Iris pigment epithelial cell (primary cell): ENCODE measurements at places on chromosomes 4 and X.

DNA sequence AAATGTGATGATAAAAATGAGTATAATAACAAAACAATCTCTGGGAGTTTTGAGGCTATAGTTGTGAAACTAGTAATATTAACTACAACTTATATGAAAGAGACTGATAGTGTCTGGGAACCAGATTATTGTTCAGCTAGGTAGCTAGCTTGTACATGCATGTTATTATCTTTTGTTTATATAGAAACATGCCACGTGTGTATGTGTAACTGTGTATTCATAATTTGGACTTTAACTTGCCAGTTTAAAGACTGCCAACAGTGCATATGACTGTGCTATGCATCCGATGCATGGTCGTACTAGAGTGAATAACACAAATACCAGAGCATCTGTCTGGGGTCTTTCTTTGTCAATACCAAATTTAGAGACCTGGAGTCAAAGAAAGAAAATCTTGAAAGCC is 92.2 kb downstream of the ADGRL3 start:
- DNase-seq: no peak

- no peak for DNase-seq
Observed at GRCh38 chr4:66016240-66016639, 346.0 kb upstream of the EPHA5 start.

GRCh38 chr4:63459329-63459728 is 949.9 kb downstream of the TECRL start:
- DNase-seq: no peak

- no peak for DNase-seq
Observed at GRCh38 chr4:130147641-130148040, 1051.7 kb downstream of the C4orf33 start.

GRCh38 chr4:85780664-85781063 is 305.7 kb downstream of the ARHGAP24 start:
- peak; percentile 66 for DNase-seq

GRCh38 chrX:7480721-7481120 is 332.8 kb upstream of the PUDP start:
- DNase-seq: no peak

DNA sequence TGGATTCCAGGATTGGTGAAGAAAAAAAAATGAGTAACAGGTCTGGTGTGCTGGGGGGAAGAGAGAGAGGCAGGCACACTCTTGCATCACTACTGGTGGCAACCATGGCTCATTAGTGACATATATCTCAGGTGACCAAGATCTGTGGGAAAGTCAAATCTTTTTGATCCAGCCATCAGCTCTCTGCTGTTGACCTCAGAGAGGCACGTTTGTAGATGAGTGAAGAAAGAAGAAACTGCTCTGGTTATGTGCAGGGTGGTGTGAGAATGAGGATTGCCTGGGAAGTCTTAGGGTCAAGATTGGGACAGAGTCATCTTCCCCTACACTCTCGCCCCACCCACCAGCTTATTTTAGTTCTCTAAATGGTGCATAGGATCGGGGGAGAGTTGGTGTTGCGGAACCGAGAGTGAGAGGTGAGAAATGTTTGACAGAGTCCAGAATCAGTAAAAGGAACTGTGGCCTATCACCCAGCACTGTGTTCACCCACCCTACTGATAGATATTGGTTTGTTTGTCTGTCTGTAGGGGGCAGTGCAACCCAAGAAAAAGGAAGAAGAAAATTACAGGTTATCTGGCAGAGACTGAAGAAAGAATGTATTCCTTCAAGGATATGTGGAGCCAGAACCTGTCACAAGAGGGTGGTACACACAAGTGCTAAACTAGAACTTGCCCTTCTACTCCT is 21.9 kb downstream of the ARMCX6 start:
- peak; percentile 68 for DNase-seq

GRCh38 chrX:75522565-75523431 is at the start of gene ZDHHC15:
Gene ZDHHC15, minus strand, starts transcription at chrX:75523037. Its CDS starts 13 bp downstream, at chrX:75523024.
- DNase-seq: no peak

- no peak for DNase-seq
Observed at GRCh38 chrX:17542123-17542522, 167.1 kb downstream of the NHS start.

- no peak for DNase-seq
Observed at GRCh38 chr4:128675083-128675482, 134.4 kb upstream of the JADE1 start.

GRCh38 chrX:154077101-154077500 is 20.4 kb downstream of the MECP2 start:
- DNase-seq: no peak

DNA sequence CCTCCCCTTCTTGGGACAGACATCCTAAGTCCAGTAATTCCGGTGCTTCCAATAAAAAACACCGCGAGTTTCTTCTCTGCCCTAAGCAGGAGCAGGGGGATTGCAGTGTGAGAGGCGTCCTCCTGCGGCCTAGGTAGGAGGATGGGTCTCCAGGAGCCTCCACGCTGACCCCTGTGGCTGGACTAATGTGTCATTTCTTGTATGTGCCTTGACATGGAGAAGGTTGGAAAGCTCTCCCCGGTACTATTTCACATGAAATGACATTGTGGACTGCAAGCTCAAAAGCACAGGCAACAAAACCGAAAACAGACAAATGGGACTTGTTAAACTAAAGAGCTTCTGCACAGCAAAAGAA is 66.6 kb upstream of the ENPP6 start:
- no peak for DNase-seq

DNA sequence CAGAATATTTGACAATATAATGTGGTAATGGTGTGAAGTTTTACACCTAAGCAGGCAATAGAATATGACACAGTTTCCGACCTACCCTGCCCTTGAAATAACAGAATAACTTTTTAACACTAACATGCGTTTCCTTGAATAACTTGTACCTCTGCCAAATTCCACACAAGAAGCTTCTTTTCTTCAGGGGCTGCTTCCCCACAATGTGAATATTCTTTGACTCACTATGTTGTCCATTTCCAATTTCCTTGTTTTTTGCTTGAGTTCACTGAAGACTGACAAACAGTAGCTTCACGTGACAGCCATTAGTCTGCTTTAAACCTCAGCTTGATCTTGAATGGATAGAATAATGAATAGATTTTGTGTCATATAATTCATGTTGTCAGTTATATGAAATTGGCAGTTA is 14.3 kb downstream of the SHROOM3 start:
- DNase-seq: peak; percentile 51

GRCh38 chr4:140188975-140189374 is 35.0 kb upstream of the MAML3 start:
- peak; percentile 86 for DNase-seq

DNA sequence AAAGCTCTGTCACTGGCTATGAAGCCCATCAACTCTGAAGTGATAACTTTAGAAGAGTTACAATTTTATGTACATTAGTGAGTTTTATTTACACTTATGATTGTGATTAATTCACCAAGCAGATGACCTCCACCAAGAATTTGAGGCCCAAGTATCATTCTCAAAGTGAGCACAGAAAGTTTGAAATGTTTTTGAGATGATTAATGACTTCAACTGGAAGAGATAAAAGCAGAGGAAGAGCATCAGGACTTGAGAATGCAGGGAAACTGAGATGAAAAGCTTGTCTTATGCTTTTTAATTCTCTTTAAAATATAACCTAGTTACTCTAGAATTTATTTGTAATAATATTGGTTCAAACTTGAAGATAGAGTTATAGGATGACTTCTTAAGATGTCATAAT is 112.8 kb upstream of the H2AZ1 start:
- peak; percentile 74 for DNase-seq

DNA sequence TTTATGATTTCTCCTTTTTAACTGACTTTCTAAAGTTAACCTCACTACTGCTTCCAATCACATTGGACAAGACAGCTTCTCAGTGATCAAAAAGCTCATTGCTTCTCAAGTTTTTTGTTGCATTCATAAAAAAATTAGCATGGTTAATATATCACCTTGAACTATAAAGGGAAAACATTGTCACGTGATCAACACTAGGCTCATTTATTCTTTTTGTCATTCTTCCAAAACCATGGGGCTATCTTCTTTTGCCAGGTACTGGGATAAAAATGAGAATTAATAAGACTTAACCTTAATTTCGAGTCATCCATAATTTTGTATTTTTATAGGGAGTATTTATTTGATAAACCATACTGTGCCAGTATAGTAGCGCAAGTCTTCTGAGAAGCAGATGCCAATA is 1105.9 kb upstream of the TENM3 start:
- DNase-seq: no peak

GRCh38 chrX:1392376-1393068 is 609 bp upstream of the SLC25A6 start:
- peak; percentile 63 for DNase-seq

GRCh38 chrX:2243913-2244460 is 256.8 kb downstream of the DHRSX start:
- DNase-seq: no peak

- DNase-seq: peak; percentile 60
Observed at GRCh38 chrX:10972706-10973105, 138.4 kb upstream of the HCCS start.

DNA sequence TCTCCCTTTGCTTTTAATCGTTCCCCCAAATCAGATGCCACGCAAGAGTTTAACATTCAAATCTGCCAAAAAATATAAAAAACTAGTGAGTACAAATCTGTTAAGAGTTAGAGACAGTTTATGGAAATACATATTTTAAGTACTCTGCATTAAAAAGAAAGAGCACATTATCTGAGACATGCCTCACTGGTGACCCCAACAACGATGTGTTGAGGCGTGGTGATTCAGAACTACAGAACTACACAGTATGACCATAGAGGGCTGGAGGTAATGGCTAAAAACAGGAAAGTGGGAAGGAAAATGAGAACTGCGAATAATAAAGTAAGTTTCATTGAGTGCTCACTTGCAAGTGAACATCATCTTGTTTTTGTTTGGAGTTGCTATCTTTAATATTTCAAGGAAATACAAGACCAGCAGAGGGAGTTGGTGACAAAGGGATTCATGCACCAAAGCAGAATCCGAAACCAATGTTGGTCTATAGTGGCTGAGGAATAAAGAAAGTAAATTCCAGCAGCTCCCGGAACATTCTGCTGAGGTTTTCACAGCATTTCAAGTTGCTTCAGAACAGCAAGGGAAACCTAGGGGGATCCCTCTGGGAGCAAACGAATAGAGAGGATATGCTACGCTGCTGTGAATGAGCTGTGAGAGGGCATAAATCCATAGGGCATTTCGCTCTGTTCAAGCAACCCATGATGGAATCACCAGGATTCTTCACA is 92.2 kb downstream of the DCHS2 start:
- DNase-seq: peak; percentile 14

DNA sequence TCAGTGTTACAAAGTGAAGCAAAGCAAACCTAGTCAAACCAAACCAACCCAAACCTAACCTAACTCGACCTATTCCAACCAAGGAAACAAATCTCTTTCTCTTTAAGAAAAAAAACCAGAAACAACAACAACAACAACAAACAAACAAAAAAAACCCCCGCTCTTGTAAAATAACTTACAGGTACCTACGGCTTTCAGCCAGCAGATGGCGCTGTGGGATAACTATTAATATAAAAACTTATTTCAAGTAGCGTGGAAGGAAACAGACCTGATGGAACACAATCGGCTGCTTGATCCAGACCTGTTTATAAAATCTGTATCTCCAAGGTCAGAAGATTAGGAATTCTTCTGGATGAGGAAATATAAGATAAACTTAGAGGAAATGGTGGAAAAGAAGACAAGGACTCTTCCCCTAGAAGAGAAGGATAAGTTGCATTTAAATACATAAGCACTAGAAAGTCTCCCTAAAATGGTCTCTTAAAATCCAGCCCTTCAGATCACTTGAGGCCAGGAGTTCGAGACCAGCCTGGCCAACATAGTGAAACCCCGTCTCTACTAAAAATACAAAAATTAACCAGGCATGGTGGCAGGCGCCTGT is 34.4 kb upstream of the CDKL5 start:
- peak; percentile 54 for DNase-seq
